Activated CD4-positive, alpha-beta T cell treated with anti-CD3 and anti-CD28 coated beads, Interleukin-2, amount 50 U/mL, for 1 hour (primary cell): ENCODE measurements at places on chromosomes 11 and 22.

- DNase-seq: no peak
Measured at GRCh38 chr11:131579932-131580387, 209.5 kb downstream of the NTM start.

DNA sequence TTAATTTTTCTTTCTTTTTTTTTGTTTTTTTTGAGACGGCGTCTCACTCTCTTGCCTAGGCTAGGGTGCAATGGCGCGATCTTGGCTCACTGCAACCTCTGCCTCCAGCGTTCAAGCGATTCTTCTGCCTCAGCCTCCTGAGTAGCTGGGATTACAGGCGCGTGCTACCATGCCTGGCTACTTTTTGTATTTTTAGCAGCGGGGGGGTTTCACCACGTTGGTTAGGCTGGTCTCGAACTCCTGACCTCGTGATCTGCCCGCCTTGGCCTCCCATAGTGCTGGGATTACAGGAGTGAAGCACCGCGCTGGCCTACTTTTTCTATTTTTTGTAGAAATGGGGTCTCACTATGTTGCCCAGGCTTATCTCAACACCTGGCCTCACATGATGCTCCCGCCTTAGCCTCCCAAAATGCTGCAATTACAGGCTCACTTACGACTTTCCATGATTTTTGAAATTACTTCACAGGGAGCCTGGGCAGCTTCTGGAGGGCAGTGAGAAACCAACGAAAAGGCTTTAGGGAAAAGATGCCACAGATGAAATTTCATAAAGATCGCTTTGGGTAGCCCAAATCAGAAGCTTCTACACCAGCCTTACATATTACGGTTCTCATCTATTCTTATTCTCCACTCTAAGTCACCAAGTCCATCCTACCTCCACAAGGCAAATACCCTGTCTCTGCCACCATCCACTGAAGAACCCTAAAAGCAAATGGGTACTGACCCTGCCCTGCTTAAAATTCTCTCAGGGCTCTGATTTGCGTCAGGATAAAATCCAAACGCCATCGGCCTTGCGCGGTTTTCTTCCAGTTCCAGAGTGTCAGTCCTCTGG lies 866 bp upstream of the RRM1 start:
- DNase-seq: no peak

GRCh38 chr11:122076512-122077120 lies 39.4 kb downstream of the BLID start:
- no peak for DNase-seq

DNA sequence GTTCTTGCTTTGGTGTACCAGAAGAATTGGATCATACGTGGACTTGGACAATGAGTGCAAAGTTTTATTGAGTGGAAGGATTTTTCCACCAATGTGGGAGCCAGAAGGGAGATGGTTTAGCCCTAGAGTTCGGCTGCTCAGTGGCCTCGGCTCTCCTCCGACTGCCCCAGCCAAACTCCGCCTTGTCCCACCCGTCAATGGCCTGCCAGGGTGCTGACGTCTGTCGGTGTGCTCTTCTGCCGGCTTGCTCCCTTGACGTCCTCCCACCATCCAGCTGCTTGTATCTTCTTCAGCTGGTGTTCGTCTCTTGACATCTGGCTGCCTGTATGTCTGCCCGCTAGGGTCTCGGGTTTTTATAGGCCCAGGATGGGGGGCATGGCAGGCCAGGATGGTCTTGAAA lies 154.8 kb downstream of the APOL5 start:
- DNase-seq: no peak

- no peak for DNase-seq
Measured at GRCh38 chr11:68373815-68374501, 61.6 kb downstream of the LRP5 start.

GRCh38 chr22:35442471-35442870 lies 42.5 kb downstream of the MCM5 start:
- no peak for DNase-seq

GRCh38 chr11:117589063-117589462 lies 208.0 kb downstream of the DSCAML1 start:
- DNase-seq: no peak

DNA sequence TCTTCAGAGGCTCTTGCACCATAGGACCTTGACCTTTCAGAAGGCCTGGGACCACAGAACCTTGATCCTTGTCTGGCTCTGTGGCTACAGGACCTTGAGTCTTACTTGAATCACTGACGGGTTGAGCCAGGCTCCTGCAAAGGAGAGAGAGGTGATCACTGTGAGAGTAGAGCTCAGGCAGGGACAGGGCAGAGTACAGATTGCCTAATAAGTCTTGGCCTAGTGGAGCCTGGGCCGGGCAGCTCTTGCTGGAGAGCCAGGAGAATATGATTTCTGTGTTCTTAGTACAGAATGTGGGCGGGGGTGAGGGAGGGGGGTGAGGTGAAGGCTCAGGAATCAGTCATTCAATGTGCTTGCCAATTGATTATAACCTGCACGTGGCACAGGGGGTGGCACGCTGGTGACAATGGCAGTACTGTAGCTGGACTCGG lies 26.0 kb downstream of the SERPINH1 start:
- no peak for DNase-seq
